ENCODE measurements at places on chromosomes 4 and X. TPM values are rescaled to one million over a fixed set of nuclear protein-coding genes. Genes with fewer than 3 reads are reported as not detected.

GRCh38 chr4:101693842-101694398 lies 96.6 kb upstream of the BANK1 start:
- no peak for DNase-seq

The MAGEB2 gene
- total RNA-seq, result not detected

GRCh38 chr4:40629401-40630334 lies at the start of gene RBM47:
Gene RBM47 (minus strand): TSS chr4:40629864. CDS start chr4:40438893, 190,971 bp downstream.
- DNase-seq, result no peak

DNA sequence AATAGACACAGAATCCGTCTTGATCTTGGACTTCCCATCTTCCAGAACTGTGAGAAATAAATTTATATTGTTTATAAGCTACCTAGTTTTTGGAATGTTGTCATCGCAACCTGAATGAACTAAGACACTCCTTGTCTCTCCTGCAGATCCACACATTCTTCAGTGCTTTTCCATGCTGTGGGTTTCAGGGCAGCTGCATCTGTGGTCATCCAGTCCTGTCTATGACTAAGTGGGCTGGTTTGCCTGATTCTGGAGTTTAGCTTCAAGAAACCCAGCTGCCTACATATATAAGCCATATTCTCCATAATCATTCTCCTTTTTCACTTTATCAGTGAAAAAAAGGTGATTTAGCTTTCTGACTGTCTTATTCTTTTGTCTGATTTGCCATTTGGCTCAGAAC lies 170.3 kb upstream of the KIT start:
- no peak for DNase-seq

DNA sequence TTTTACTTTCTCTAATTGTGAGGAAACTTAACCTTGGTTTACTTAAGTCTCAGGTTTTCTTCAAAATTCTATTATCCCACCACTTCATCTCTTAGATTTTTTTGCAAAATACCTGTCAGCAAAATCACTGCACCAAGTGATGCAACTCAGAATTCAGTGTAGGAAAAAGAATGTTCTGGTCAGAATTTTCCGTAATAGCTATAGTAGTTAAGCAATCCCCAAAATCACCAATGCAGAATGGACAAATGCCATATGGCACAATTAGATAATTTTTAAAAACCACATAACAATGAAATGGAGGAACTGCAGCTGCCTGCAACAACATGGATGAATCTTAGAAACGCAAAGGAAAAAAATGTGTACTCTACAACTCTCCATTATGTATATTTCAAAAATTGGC lies 373.1 kb downstream of the NAF1 start:
- DNase-seq, result no peak

DNA sequence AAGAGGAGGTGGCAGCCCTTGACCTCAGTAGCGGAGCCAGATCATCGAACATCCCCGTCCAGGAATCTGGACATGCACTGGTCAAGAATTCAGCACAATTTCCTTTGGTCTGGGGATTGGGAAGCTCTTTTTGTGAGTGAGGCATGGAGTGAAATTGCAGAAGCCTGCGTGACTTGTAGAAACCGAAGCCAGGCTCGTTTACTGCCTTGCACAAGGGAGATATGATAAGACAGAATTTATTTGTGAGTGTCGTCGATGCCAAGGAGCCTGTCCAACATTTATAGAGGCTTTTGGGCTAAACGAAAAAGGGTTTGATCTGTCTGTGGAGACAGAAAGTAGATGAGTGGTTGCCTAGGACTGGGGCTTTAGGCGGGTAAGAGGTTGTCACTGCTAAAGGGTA lies 50.6 kb downstream of the TBL1X start:
- no peak for DNase-seq

- DNase-seq, result no peak
Observed at GRCh38 chr4:173958445-173958844, 325.0 kb downstream of the FBXO8 start.

- DNase-seq, result no peak
Observed at GRCh38 chr4:1792832-1793495, at the start of gene FGFR3. Gene FGFR3 (plus strand): TSS chr4:1793293. CDS start chr4:1793935, 642 bp downstream.

GRCh38 chr4:8732681-8733243 lies 138.9 kb downstream of the HMX1 start:
- no peak for DNase-seq

The SPARCL1 gene
- total RNA-seq, result 302 TPM

GRCh38 chrX:7927259-7928167 lies at the start of gene PNPLA4:
Gene PNPLA4 (minus strand): TSS chrX:7927413. CDS start chrX:7926119, 1,294 bp downstream.
- DNase-seq, result peak; percentile 94

DNA sequence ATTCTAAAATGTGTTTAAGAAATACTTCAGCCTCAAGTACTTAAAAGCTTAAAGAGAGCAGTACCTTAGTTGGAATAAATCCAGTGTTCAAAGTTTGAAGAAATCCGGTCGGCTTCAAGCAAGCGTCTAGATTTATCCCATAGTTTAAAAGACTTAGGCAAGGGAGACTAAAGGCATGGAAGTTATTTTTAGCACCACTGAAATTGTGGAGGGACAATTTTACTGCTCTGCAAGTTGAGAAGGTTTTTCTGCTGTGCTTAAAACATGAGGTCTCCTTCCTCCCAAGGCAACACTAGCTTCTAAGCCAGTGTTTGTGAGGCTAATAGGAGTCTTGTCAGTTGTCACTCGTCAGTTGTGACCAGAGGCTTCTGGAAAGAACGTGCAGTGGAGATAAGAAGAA lies 183.5 kb downstream of the MSL3 start:
- DNase-seq, result no peak

DNA sequence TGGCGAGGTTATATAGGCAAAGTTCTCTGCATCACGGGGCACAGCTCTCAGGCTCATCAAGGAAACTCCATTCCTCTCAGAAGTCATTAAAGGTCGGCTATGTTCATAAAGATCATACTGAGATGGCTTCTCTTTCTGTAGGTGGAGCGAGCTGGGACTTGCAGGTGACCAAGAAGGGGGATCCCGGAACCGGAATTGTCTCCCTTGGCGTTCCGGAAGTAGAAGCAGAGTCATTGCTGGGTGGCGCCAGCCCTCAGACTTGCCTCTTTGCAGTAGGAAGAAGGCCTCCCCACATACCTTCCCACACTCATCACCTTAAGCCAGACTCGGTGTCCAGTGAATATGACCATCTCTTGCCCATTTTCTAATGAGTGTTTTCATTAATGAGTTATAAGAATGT lies 17.9 kb upstream of the HPGD start:
- no peak for DNase-seq

The MBNL3 gene
- total RNA-seq, result 14.6 TPM

DNA sequence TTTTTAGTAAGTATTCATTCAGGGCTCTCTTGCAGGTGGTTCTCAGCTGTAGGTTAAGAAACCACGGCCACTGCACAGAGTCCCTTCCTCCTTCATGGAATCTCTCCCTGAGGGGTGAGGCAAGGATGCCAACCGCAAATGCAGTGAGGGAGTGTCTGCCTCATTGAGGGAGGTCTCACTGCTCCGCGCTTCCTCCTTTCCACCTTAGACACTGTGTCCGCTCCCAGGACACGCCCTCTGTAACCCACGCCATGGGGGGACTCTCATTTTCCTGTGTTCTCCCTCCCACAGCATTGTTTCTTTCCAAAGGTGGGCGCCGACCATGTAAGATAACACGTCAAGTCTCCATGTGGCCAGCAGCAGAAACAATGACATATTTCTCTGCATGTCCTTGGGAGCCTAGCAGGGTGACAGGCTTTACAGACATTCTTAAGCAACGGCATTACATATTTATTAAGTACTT lies 63.2 kb downstream of the SEPSECS start:
- DNase-seq, result no peak

The USP17L18 gene
- total RNA-seq, result not detected

- no peak for DNase-seq
Observed at GRCh38 chrX:42746606-42747005, 31.4 kb downstream of the PPP1R2C start.

The SSX1 gene
- not detected for total RNA-seq

The FREM3 gene
- total RNA-seq, result not detected

- no peak for DNase-seq
Observed at GRCh38 chr4:34950926-34951325, 1293.4 kb downstream of the ARAP2 start.

GRCh38 chr4:152456609-152457008 lies 79.3 kb downstream of the FBXW7 start:
- DNase-seq, result no peak

The NPY5R gene
- total RNA-seq, result 3.5 TPM

The TSC22D3 gene
- 289 TPM for total RNA-seq

DNA sequence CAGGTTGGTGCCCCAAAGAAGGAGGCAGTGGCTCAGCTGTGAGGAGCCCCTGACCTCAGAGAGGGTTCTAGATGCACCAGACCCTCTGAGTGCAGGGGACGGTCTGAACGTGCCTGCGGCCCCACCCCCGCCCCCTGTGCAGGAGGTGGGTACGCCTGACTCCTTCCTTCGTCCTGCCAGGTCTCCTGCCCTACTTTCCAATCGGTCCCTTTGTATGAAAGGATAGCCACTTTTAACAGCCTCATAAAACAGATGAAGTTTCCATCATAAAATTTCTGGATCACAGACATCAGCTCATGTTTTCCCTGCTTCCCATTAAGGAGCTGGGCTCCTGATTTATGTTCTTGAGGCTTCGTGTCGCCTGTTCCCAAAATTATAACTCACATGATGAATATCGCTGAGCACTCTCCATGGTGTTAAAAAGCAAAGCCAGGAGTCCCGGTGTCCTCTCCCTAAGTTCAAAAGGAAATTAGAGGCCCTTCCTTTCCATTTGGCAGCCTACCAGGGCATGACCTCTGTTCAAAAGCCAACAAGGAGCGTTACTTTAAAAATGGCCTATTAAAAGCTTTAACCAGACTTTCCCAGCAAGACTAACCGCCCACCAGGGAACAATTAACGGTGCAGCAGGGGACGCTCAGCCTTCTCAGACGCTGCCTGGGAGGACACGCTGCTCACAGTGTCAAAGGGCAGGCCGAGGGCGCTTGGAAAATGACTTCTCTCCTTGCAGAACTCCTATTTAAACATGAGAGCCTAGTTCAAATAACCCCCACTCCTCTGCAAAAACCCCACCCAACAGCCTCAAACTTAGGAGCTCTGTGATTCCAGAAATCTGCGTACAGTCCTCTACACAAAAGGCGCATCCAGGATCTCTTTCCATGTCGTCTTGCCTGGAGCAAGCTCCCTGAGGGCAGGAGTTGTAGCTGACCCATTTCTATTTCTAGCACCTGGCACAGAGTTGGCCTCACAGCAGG lies 181.9 kb downstream of the AFAP1 start:
- DNase-seq, result no peak

DNA sequence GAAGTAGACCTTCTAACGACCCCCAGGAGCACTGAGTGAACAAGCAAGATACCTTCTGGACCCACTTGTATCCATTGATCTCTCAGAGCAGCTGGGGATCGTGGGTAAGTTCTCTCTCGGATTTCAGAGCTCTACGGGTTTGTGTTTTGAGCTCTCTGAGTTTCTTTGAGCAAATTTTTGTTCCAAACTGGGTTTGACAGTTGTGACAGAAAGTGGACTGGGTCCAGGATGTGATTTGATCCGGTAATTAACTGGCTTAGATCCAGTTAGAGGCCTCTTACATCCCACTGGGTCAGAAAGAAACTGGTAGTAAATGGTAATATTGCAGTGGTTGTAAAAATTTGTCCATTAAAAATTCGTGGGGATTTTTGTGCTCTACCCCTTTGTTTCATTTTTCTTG lies 459.2 kb downstream of the INPP4B start:
- no peak for DNase-seq

DNA sequence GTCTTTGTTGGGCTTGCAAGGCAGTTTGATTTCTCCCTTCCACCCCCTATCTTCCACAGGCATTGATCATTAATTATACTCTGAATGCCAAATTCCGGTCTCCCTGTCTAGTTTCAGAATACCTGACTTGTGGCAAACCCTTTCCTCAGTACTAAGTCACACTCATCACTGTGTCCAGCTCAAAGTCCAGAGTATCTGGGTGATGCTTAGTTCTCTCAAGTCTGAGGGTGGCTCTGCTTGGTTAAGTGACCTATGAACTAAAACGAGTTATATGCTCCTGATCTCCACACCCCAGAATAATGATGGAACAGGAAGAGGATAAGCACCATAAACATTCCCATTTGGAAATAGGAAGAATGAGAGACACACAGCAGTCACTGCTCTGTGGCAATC lies 6.5 kb downstream of the SMIM9 start:
- DNase-seq, result no peak

GRCh38 chrX:49951524-49952193 lies 29.3 kb downstream of the CLCN5 start:
- no peak for DNase-seq

The DCAF8L2 gene
- total RNA-seq, result not detected

DNA sequence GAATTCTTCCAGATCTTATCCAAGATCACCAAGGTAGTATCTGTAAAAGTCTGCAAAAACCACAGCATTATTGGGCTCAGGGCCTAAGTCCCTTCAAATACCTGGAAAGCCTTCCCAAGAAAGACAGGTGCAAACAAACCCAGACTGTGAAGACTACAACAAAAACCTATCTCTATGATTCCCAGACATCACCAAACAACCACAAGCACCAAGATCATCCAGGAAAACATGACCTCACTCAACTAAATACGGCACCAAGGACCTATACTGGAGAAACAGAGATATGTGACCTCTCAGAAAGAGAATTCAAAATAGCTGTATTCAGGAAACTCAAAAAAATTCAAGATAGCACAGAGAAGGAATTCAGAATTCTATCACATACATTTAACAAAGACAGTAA lies 15.3 kb downstream of the TCEAL1 start:
- DNase-seq, result no peak

GRCh38 chr4:165563851-165564250 lies 185.0 kb downstream of the CPE start:
- no peak for DNase-seq

DNA sequence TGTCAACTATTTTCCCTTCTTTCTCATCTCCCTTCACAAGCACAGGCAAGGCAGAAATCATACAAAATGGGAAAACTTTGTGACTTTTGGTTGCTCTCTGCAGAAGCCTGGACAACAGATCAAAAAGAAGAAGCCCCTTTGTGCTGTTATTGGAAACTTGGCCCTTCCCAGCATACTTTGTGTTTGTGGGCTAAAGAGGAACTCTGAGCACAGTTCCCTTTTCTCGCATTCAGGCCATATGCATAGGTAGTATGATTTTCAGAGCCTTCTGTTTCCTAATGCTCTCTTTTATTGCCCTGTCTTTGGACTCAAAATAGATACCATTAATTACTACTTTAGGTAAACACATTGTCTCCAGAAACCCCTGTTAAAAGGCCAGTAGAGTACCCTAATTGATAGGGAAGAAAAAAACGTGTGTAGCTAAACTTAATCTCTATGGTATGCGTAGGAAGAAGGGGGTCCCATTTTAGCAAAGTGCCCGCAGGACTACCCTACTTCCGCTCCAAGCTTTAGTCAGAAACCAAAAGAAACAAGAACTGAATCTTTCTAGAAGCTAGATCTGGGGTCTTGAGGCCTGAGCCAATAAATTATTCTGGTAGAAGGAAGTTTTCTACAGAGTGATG lies 26.6 kb downstream of the VSIG4 start:
- DNase-seq, result no peak

DNA sequence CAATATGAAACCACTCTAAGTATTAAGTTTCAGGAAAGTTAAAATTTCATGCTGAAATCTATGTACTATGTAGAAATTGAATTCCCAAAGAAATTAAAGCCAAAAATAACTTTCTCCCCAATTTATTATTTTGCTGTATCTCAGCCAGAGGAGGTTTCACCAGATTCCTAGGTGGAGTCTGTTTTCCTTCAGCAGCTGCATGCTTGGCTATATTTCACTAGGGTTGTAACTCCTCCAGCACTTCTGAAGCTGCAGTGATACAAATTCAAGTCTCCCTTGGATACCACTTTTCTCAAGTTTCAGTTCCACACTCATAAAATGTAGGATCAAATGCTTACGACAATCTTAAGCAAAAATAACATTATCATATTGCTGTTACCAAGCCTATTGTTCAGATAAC lies 41.2 kb upstream of the ZC4H2 start:
- no peak for DNase-seq

The SRP72 gene
- total RNA-seq, result 83.7 TPM

The GPC3 gene
- total RNA-seq, result 58.6 TPM

- DNase-seq, result no peak
Observed at GRCh38 chr4:61199873-61200186, 296 bp upstream of the ADGRL3 start.
